NCI-H524 (cell line): ENCODE measurements at places on chromosomes 1 and 21.

DNA sequence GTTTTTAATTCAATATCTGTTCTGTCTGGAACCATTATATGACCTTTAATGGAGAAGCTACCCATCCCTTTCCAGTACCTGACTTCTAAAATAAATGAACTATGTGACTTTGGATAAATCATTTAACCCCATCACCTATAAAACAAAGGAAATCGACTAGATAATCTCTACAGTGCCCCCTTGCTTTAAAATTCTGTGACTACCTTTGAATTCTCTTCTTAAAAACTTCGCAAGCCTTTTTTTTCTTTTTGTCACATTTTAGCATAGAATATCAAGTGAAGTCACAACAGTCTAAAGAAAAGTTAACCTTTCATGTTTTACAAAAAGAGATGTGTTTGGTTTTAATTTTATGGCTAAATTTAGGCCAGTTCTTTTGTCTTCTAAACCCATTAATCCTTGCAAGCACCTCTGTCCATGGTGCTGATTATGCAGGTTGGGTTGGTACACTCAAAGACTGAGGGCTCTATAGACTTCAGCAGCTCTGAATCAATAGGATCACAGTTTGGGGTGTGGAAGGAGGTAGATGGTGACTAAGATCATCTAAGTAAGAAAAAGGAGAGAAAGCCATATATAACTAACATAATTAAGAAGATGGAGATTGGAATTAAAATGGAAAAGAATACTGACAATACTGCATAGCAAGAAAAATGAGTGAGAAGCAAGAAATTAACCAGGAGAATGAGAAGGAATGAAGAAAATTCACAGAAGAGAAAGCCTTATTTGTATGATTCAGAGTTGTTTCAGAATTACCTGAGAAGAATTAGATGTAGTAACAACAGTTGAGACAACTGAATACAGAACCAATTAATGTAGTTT, 59.2 kb downstream of the TBX15 start:
- DNase-seq, result no peak

GRCh38 chr1:165218731-165219130, 137.8 kb downstream of the LMX1A start:
- DNase-seq, result no peak

DNA sequence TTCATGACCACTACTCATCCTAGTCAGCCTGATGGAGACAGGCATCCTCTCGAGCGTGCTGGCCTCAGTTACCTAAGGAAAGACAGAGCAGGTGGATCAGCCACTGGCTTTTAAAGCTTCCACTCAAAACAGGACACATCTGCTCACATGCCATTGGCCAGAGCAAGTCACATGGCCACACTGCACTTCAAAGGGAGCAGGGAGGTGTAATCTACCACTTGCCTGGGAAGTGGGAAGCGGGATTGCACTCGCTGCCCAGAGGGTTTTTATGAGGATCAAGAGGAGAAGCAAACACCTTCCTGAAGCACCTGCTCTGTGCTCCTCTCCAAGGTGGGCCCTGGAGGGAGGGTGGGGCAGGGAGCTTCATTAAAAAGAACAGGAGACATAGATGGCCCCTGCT, 108.0 kb downstream of the TAS1R2 start:
- peak; percentile 39 for DNase-seq

DNA sequence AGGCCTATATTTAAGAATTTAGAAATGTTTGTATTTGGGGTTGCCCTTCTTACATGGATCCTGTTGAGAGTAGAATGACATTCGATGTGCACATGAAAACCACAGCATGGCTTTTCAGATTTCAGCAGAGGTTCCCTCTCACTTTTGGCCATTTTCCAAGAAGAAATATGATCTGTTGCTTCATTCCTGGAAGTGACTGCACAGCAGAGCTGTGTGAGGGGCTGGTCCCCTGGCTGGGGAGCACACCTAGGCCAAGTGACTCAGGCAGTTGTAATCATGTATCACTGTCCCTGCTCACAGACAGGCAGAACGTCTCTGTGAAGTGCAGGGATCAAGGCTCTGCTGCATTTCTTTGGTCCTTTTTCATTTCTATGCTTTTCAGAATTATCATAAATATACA, 32.3 kb downstream of the AGT start:
- peak; percentile 91 for DNase-seq

GRCh38 chr1:158147401-158147800, 33.3 kb upstream of the CD1D start:
- DNase-seq, result no peak

DNA sequence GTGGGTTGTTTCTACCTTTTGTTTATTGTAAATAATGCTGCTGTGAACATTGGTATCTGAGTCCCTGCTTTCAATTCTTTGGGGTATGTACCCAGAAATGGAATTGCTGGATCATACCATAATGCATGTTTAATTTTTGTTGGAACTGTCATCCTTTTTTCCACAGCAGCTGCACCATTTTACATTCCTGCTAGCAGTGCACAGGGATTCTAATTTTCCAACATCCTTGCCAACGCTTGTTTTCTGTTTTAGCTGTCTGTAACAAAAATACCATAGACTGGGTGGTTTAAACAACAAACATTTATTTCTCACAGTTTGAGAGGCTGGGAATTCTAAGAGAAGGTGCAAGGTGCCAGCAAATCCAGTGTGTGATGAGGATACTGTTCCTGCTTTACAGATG, 65.1 kb downstream of the RAVER2 start:
- no peak for DNase-seq

DNA sequence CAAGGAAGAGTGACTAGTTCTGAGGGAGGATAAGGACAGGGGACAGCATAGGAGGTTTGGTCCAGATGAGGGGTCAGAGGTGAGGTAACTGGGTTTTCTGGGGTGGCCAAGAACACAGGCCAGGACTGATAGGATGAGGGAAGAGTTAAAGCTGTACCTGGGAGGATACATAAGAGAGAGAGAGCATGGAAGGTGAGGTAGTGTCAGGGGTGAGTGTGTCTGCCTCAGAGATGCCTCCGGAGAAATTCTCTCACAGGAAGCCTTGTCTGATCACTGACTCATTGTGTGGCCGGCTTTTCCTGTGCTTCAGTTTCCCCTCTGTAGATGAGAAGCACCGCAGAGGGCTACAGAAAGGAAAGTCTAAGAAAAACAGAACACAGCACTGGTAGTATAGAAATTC, 40.2 kb downstream of the FASLG start:
- no peak for DNase-seq

- no peak for DNase-seq
Measured at GRCh38 chr1:119080586-119080985, 59.9 kb downstream of the WARS2 start.

DNA sequence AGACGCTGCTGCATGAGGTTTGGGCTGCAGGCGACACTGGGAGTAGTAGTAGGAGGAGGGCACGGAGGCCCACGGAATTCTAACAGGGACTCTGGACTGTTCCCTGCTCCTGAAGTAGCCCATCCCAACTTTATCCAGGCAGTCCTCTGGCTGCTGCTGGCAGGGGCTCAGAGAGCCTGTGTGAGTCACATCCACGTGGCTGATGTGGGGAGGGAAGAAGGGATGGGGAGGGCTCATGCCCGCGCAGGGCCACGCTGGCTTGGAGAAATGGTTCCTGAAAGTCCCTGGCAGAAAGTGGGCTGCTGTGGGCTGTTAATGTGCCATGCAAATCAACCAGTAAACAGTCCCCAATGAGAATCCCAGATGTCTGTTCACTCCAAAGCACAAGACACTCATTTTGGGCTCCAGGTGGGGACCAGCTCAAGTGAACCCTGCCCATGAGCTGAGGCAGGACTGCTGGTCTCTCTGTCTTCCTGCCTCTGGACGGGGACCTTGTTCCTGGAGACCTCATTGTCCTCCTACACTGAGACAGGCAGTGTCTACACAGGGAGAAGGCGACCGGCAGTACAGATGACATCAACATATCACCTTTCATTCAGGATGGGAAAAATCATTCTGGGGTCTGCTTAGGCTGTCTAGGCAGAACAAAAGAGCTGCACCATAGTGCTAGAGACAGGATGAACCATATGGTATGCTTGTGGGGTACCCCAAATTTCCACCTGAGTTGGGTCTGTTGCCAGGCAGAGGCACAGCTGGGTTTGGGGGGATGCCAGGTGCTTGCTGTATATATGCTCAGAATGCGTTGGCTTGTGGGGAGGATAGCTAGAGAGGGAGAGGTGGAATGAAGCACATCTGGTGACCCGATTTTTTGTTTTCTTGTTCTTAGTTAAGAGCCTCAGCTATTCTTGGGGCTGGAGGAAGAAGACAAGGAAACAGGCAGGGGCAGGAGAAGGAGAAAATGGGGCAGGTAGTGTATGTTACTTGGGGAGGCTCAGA, 57.9 kb upstream of the FMOD start:
- no peak for DNase-seq

DNA sequence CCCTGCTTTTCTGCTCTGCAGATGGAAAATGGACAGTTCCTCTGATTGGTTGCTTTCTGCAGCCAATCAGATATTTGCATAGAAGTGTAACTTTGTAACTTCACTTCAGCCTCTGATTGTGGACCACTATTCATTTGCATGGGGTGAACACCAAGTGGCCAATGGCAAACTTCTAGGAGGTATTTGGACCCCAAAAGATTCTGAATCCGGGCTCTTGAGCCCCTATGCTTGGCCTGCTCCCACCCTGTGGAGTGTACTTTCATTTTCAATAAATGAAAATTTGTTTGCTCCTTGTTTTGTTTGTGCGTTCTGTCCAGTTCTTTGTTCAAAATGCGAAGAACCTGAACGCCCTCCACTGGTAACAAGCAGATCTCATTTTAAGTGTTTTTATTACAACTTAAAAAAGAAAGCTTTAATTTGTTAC, 6.4 kb upstream of the GSTM4 start:
- no peak for DNase-seq

GRCh38 chr1:207647671-207648333, 2.9 kb downstream of the CR1L start:
- DNase-seq, result no peak

- no peak for DNase-seq
Measured at GRCh38 chr1:15989776-15990175, 13.9 kb upstream of the ZBTB17 start.

DNA sequence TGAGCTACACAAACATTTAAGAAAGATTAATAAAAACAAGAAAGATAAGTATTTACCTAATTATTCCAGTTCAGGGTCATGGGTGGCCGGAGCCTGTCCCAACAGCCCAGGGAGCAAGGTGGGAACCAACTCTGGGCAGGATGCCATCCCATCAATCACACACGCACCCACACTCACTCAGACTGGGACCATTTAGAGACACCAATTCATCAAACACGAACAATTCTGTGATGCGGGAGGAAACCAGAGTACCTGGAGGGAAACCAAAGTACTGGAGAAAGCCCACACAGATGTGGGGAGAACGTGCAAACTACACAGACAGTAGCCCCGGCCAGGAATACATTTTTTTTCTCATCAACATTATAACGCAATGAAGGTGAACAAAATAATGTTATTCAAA, 16.2 kb downstream of the WASF2 start:
- no peak for DNase-seq

DNA sequence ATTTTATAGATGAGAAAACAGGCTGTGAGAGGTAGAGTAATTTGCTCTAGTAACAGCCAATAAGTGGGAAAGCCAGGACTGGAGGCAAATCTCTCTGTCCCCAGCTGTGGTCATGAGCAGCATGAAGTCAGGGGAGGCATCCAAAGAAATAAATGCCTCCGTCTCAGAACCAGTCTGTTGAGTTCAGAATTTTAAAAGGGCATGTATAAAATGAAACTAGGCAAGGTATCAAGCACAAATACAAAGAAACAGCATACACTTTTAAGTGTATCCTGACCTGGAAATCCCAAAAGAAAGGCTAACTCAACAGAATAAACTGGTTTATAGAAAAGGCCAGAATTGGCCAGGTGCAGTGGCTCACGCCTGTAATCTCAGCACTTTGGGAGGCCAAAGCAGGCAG, 120.0 kb upstream of the B3GALT2 start:
- no peak for DNase-seq
